ENCODE measurements at places on chromosomes 1 and 21.

- DNase-seq, result no peak
Measured at GRCh38 chr1:12572522-12572921, 45.5 kb downstream of the DHRS3 start.

DNA sequence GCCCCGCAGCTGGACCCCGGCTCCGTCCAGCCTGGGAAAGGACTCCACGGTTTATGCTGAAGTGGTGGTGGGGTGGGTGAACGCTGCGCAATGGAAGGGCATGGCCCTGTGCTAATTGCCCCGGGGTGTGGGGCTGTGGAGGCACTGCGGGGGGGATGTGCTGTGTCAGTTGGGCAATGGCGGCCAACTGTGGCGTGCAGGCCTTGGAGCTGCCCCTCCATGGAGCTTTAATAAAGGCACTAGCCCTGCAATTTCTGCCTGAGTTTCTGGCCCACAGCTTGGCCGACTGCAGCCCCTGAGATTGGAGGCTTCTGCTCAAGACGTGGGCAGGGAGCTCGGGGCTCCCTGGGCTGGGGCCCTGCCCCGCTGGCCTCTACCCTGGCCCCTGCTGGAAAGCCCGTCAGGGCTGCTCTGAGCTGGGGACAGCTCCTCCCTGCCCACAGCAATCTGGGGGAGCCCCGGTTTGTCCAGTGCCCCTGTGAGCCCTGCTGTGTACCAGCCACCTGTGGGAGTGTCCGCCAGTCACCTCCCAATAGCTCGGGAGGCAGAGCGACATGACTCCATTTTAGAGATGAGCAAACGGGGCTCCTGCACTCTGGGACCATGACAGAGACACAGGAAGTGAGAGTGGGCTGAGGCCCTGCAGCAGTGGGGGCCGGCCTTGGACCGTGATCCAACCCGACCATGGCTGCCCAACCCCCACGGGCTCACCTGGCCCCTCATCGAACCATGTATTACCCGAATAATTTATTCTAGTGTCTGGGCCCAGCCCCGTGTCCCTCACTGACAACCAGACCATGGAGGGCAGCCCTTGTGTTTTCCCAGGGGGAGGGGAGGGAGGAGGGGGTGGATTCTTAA is 8.7 kb upstream of the TNFRSF14 start:
- peak; percentile 59 for DNase-seq

- DNase-seq, result no peak
Measured at GRCh38 chr1:210447456-210448057, 118.9 kb downstream of the HHAT start.

DNA sequence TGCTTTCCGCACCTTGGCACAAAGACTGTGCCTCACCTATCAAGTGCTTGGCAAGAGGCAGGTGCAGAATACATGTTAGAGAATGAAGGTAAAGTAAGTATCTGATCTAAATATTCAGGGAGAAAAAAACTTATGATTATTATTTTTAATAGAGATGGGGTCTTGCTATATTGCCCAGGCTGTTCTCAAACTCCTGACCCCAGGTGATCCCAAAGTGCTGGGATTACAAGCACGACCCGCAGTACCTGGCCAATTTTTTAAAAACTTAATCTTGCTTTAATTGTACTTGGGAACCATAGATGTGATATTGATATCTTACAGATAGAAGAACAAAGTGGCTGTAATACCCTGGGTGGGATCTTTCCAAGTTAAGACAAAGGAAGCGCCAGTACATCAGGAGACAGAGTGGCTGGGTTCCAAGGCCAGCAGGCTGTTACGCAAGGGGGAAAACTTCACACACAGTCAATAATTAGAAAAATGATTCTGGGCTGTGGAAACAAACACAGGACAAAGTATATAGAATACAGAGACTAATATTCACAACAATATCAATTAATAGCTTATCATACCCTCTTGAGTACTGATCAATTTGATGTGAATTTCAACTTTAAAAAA is 58.6 kb upstream of the ATP1A1 start:
- DNase-seq, result no peak

DNA sequence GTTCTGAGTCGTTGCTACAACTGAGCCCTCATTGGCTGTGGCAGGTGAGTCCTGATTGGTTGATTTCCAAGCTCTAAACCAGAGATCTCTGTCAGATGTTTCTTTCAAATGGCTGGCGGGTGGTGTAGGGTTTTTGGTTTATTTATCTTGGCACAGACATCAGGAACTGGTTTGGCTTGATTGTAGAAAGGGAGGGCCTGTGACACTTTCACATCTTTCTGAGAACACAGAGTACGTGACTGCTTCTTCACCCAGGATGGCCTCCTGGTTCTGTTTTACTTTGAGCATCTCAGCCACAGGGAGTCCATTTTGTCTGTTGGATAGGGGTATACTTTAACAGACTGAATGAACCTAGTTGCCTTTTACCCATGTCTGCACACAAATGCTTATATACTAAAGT is 89.4 kb upstream of the GPR52 start:
- DNase-seq, result peak; percentile 56

DNA sequence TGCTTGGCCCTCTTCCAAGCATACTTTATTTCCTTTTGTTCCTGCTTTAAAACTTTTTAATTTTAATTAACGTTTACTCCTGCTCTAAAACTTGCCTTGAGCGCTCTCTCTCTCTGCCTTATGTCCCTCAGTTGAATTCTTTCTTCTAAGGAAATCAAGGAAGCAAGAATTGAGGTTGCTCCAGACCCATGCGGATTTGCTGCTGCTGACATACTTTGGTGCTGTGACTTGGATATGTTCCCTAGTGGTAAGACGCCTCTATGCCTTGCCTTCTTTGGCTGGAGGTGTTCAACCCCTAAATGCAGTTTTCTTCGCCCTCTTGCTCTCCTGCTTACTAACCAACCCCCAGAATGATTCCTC is 148.1 kb downstream of the ADSS2 start:
- DNase-seq, result no peak

- peak; percentile 49 for DNase-seq
Measured at GRCh38 chr1:39262802-39263201, 58.3 kb downstream of the MACF1 start.

GRCh38 chr1:161198897-161199431 is at the start of gene ADAMTS4:
Gene ADAMTS4 (minus strand): TSS chr1:161199054. CDS start chr1:161198627, 427 bp downstream.
- no peak for DNase-seq

- DNase-seq, result no peak
Measured at GRCh38 chr1:233215135-233215760, 80.3 kb downstream of the PCNX2 start.

- DNase-seq, result no peak
Measured at GRCh38 chr1:76697361-76697760, 169.9 kb upstream of the ST6GALNAC5 start.

- no peak for DNase-seq
Measured at GRCh38 chr1:101178341-101178687, 58.5 kb upstream of the S1PR1 start.

DNA sequence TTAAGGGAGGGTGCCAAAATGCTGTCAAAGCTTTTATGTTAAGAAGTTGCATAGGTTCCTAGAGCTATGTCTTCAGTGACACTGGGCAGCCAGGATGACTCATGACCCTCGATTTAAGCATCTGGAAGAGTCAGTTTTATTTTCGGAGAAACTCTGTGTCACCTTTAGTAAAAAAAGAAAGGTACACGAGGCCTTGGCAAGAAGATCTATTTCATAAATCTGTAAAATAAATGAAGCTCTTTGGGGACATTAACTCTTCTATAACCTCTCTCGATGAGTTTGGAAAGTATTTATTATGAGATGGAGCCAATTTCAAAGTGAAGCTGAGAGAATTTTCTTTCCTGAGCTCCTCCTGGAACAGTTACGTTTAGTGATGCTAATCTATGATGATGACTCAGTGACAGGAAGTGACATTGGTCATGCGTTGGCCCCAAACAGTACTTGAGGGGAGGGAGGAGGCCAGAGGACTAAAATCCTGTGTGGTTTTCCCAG is 156.5 kb downstream of the HLX start:
- peak; percentile 81 for DNase-seq

DNA sequence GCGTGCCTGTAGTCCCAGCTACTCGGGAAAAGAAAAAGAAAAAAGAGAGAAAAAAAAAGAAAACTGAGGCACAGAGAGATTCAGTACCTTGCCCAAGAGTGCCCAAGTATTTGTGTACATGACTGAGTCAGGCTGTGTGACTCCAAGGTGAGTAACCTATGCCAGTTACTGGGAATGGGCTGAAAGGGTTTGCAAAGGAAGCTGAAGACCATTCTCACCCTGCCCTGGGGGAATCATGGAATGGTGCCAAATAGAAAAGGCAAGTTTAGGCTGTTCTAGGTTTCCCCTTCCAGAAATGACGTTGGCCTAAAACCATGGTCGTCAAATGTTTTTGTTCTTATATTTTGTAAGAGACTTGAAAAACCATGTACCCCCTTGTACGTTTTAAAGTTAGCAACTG is 37.9 kb upstream of the LRIG2 start:
- DNase-seq, result no peak

GRCh38 chr1:101153692-101154091 is 83.1 kb upstream of the S1PR1 start:
- no peak for DNase-seq

GRCh38 chr21:40146216-40146837 is 279.1 kb downstream of the PCP4 start:
- no peak for DNase-seq

GRCh38 chr1:244065960-244066388 is 14.9 kb downstream of the ZBTB18 start:
- peak; percentile 42 for DNase-seq

DNA sequence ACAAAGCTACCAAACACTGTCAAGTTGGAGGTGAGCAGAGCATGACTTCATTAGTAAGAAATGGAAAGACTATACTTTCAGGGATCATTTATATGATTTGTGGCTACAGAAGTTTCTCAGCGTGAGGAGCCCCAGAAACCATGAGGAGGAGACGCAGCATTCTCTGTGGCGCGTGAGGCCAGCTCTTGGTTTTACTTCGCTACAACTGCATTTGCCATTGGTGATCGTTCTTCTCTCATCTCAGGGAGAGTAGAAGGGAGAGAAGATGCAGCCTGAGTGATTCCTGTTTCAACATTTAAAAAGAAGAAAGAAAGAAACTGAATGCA is 94.5 kb upstream of the ATP1A1 start:
- DNase-seq, result no peak

DNA sequence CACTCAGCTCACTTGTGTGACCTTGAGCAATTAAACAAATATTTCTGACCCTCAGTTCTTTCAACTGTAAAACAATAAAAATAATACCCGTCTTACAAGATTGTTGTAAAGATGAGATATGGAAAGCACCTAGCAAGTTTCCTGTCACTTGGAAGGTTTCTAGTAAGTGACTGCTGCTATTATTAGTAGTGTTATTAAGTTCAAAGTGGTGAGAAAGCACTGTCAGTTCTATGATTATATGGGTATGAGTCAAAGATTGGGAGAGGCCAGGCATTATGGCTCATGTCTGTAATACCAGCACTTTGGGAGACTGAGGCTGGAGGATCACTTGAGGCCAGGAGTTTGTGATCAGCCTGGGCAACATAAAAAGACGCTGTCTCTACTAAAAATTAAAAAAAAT is 145.4 kb downstream of the C1orf21 start:
- DNase-seq, result no peak

DNA sequence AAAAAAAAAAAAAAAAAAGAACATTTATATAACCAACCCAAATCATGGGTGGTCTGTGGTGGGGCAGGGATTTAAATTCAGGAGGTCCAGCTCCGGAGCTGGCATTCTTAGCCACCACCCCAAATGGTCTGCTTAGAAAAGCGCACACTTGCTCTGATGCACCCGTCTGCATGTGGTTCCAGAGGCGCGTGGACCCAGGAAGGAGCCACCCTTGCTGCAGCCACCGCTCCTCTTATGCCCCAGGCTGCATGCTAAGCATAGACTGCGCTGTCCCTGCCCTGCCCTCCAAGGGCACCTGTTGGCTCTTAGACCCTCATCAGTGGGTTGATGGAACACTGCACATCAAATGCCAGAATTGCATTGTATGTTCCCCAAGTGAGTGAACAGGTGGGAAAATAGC is 41.4 kb downstream of the ATP5PO start:
- DNase-seq, result no peak

GRCh38 chr1:227415115-227415790 is 97.0 kb upstream of the CDC42BPA start:
- DNase-seq, result no peak

- peak; percentile 53 for DNase-seq
Measured at GRCh38 chr21:44737706-44738354, 26.5 kb upstream of the TSPEAR start.

- DNase-seq, result peak; percentile 98
Measured at GRCh38 chr1:246959944-246960693, 28.4 kb upstream of the AHCTF1 start.

- DNase-seq, result no peak
Measured at GRCh38 chr1:42163114-42163513, 1.4 kb downstream of the GUCA2A start.

DNA sequence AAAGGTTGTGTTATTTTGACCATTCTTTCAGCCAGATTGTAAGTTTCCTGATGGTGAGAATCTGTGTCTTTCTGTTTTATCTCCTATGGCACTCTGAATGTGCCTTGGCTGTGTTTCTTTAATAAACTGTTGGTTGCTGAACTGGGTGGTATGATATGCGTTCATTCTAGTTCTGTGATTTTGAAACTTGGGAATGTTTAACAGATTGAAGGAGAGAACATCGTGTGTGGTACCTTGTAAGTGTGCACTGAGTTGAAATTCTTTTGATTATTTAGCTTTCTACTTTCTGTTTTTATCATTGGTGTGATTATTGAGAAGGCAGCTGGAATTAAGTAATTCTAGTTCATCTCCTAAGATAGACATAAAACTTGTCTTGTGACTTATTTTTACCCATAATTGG is 4.6 kb downstream of the BACH1 start:
- no peak for DNase-seq

DNA sequence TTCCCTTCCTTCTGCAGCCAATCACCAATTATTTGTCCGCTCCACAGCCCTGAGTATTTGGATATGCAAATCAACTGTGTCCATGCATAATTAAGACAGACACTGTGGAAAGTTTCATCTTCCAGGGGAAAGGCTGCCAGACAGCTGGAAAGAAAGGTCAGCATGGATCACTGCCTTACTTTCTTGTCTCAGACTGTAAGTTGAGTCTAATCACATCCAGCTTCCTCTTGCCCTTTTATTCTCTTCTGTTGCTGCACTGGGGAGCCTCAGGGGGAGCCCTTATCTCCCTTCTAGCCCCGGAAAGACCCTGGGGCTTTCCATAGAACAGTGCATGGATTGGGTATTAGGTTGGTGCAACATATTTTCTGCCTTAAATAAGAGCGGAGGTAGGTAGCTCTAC is 182.9 kb downstream of the OMA1 start:
- no peak for DNase-seq

- no peak for DNase-seq
Measured at GRCh38 chr21:28579986-28580550, 412.6 kb downstream of the LTN1 start.

- DNase-seq, result no peak
Measured at GRCh38 chr1:25750923-25751605, 48.9 kb upstream of the SELENON start.

All from OCI-M1 (cell line).